ENCODE measurements at places on chromosomes 4 and X. TPM values are rescaled to one million over a fixed set of nuclear protein-coding genes. Genes with fewer than 3 reads are reported as not detected.

The WNK3 gene
- total RNA-seq: 0.67 TPM

The CCKAR gene
- total RNA-seq: not detected

GRCh38 chrX:125646195-125646594 lies 326.5 kb downstream of the TEX13C start:
- DNase-seq: peak; percentile 1

DNA sequence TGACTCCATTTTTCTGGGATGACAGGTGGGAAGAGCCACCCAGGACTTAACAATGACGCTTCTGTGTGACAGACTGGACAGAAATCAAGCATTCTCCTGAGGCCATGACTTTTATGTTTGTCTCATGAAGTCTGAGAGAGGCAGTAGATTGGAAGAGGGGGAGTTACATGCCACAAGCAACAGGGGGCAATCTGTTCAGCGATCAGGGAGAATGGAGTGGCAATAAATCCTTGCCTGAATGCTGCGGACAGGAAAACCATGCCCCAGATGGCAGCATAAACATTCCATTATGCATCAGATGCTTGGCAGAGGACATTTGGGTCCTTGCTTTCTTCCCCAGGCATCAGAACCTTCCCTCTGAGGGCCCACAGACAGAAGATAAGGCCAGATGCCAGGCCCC lies 312.4 kb upstream of the DIPK2B start:
- DNase-seq: no peak

GRCh38 chr4:169770416-169770815 lies 12.7 kb upstream of the HPF1 start:
- DNase-seq: no peak

DNA sequence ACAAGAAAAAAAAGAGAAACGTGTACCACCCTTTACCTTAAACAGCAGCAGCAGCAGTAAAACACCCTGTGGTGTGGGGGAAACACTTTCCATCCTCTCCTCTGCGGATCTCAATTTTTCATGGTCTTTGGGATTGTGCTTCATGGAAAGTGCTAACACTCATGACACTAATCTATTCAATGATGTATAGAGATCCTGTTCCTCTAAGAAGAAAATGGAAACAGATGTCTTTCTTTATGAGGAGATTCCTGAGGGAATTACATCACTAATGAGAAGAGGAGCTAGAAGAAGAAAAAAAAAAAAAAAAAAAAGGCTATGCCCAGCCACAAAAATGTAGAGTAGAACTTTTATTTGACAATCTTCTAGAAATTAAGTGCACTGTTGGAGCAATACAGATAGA lies 62.9 kb upstream of the NDST3 start:
- no peak for DNase-seq

GRCh38 chrX:135396109-135396508 lies 25.6 kb upstream of the SMIM10L2A start:
- DNase-seq: no peak
